ENCODE measurements at places on chromosomes 12 and 14.

GRCh38 chr12:64675795-64676194 lies 65.5 kb downstream of the RASSF3 start:
- no peak for DNase-seq

GRCh38 chr14:87989221-87989955 lies 3.6 kb downstream of the GALC start:
- no peak for DNase-seq

DNA sequence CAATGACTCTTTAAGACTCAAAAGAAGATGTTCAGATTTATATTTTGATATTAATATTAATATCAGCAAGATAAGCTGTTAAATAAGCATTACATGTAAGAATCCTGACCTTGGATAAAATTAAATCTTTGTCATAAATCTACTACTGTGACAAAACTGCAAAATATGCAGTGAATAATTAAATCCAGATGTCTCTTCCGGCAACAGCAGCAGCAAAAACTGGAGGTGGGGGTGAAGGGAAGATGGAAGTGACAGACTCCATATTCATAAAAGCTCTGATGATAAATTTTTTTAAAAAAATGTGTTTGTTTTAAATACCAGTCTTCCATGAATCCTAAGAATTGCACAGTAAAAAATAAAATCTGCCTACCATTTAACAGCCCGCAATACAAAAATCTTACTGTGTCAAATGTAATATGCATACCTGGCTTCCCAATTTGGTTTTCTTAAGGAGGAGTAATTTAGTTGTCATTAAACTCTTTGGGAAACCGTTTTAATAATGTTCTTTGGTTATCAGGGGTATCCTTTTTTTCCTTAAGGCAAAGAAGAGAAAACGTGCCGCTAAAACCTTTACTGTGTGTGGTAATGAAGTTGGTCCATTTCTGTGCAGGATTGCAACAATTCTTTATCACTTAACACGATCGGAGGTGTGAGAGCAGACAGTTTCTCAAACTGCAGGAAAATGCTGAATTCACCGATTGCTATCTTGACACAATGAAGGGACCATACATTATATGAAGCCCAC lies 478.2 kb downstream of the DIO2 start:
- no peak for DNase-seq

GRCh38 chr14:31261859-31262731 lies 54.5 kb upstream of the HECTD1 start:
- peak; percentile 69 for DNase-seq

GRCh38 chr12:57765003-57765697 lies 1.7 kb downstream of the CYP27B1 start:
- peak; percentile 69 for DNase-seq

DNA sequence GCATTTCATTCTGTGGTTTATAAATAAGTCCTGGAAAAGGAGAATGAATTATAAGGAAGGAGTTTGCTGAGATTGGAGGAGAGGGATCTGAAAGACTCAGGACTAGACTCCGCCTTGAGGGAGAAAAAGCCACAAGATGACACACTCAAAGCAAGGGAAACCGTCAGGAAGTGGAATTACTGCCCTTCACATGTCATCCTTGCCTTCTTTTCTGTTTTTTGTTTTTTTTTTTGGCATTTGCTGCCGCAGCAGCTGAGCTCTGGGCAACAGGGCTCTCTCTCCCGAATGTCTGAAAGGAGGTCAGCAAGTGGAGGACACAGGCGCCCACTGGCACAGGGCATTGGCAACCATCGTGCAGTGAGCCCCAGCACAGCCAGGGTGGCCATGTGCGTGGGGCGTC lies 344.9 kb downstream of the DPF3 start:
- DNase-seq, result no peak

DNA sequence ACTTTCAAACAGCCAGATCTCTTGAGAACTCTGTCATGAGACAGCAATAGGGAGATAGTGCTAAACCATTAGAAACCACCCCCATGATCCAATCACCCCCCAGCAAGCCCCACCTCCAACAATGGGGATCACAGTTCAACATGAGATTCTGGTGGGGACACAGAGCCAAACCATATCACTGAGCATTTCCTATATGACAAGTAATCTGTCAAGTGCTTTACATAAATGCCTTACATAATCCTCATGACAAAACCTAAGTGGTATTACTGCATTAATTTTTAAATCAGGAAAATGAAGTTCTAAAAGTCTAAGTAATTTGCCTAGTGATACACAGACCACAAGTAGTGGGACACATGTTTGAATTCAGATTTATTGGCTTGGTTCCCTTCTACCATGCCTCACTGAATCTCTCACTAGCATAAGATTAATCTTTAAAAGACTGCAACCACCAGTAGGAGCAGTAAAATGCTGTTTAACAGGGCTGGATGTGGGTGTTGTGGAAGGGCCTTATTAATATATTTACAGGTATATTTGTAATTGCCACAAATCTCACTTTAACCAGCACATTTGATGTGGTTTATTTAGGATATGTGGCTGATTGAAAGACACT lies 323.1 kb upstream of the FBXO33 start:
- DNase-seq, result no peak

- DNase-seq, result no peak
Observed at GRCh38 chr14:99391671-99392070, 89.0 kb downstream of the SETD3 start.

DNA sequence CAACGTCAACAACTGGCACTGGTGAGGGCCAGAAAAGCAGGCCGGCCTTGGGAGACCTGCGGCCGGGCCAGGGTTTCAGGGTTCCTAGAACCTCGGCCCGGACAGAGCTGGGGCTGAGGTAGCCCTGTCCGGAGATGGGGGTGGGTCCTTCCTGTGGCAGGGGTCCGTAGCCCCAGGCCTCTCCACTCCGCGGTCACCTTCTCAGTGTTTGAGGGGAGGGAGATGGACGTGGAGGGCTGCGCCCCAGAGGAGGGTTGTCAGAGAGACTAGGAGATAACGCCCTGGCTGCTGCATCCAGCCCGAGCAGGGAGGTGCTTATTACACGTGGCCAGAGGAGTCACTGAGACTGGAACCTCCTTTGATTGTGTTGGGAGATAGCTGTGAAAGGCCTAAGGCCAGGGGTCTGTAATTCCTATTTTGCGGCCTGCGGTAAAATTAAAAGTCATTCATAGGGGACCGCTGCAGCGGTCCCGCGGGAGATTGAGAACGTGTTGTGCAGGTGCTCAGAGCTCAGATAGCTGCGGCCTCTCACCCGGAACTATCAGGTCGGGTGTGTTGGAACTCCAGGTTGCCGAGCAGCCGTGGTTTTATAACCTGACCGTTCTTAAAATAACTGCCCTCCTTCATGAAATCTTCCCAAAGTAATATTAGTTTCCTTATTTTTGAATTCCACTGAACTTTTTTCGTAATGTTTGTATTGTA lies 507 bp downstream of the AHSA1 start:
- no peak for DNase-seq

DNA sequence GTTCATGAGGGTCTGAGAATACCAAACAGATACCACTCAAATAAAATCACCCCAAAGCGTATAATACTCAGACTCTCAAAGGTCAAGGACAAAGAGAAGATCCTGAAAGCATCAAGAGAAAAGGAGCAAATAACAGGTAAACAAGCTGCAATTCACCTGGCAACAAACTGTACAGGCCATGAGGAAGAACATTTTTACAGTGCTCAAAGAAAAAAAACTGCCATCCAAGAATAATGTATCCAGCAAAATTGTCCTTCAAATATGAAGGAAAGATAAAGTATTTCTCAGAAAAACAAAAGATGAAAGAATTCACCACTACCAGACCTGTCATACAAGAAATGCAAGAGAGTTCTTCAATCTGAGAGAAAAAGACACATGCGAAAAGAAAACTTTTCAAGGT lies 206.4 kb downstream of the PTPRO start:
- DNase-seq, result no peak

GRCh38 chr12:103814436-103814835 lies 26.6 kb downstream of the NT5DC3 start:
- no peak for DNase-seq

- no peak for DNase-seq
Observed at GRCh38 chr14:65069874-65070413, 32.4 kb downstream of the MAX start.

DNA sequence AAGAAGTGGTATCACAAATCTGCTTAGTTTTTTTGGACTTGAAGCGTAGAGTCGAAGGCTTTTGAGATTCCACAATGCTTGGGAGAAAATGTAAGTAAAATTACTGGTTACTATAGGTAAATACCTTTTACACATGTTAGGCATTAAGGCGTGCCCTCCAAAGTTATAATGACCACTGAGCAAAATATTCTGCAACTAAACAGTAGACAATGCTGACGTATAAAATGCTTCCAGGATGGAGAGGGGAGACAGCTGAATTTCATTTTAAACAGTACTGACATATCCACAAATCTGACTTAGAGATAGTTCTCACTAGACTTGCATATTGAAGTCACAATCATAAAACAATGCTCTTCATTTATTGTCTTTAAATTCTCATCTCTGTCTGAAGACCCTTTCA lies 144.5 kb upstream of the DCN start:
- peak; percentile 48 for DNase-seq

GRCh38 chr12:34333337-34333736 lies 311.0 kb downstream of the ALG10 start:
- DNase-seq, result no peak

All from eye (tissue), 1 donor.